T-helper 2 cell treated with Interferon-gamma antibody and Interleukin-4, amounts not matched to agents 5 μg/mL and 100 μg/mL, for 36 hours (primary cell): ENCODE measurements at places on chromosomes 7 and 10.

GRCh38 chr7:138455609-138456008 lies 4.5 kb upstream of the TRIM24 start:
- DNase-seq = no peak

DNA sequence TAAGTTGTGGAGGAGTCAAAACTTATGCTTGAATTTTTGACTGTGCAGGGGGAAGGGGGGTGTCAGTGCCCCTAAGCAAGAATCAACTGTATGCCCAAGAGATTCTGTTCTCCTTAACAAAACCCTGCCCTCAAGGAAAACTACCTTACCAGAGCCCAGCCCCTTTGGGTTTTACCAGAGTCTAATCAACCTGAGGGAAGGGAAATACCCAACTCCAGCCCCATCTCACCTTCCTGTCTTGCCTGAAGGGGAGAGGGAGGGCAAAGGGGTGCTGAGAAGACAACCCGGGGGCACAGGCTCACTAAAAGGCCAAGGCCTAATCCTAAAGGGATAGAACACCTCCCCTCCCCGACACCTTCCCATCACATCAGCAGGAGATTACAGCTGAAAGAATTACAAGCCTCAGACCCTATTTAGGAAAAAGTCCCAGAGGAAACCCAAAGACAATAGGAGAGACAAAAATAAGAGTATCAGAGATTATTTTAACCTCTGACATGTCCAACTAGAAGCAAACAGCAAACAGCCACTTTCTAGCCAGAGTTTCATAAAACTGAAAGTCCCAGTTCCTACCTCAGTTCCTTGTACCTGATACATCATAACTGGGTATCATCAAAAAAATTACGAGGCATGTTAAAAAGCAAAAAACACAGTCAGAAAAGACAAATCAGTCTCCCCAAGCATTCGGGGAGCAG lies 26.8 kb upstream of the C7orf33 start:
- no peak for DNase-seq

DNA sequence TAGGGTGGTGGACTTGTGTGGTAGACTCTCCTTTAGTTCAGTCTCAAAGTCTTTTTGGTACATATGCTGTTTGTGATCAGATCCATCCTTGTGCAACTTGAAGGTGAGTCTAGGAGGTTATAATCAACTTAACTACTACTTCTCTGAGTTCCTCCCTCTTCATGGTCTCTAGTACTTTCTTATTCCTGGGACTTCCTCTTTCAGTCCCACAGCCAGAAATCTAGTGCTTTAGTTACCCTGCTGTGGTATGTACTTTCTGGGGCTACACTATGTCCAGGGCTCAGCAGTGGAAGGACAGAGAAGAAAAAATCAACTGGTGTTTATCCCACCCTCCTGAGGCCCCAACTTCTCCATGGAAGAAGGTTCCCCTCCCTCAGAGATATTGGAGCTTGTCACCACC lies 19.4 kb upstream of the ATAD1 start:
- DNase-seq = no peak

- no peak for DNase-seq
These were observed 53.3 kb upstream of the LOXL4 start for GRCh38 chr10:98321186-98321780.

DNA sequence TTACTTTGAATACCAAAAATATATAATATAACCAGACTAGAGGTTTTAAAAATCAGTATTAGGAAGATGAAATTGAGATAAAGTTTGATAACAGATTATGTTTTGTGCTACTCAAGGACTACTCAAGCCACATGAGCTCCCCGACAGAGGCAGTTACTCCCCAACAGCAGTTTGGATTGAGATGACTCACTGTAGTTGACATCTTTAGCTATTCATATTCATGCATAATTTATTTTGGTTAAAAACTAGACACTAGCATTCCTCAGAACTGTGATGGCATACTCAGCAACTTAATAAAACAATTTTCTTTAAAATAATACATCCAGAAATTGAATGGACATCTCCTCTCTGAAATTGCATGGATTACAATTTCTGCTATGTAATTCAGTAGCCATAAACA lies 19.6 kb downstream of the PCLO start:
- DNase-seq = no peak

DNA sequence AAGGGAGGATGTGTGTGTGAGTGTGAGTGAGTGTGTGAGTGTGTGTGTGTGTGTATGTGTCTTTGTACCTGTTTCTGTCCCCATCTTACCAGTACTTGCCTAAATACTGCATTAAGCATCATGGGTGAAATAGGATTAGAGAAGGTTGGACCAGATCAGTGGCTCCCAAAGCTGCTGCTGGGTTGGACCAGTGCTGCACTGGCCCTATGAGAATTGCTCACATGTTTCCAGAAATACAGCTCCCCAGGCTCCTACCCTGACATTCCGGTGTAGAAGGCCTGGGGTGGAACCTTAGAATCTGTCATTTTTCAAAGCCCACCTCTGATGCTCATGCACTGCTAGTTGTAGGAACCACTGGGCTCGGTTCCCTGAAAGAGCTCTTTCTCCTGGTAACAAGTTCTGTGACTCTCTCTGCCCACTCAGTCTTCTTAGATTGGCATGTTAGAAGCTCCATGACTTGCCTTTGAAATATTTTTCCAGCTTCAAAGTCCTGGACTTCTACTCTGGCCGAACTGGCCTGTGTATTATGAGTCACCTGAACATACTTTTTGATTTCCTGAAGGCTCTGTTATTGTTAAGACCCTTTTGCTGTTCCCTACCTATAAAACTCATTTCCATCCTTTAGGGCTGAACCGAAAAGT lies 224.7 kb downstream of the CUX1 start:
- DNase-seq = no peak

DNA sequence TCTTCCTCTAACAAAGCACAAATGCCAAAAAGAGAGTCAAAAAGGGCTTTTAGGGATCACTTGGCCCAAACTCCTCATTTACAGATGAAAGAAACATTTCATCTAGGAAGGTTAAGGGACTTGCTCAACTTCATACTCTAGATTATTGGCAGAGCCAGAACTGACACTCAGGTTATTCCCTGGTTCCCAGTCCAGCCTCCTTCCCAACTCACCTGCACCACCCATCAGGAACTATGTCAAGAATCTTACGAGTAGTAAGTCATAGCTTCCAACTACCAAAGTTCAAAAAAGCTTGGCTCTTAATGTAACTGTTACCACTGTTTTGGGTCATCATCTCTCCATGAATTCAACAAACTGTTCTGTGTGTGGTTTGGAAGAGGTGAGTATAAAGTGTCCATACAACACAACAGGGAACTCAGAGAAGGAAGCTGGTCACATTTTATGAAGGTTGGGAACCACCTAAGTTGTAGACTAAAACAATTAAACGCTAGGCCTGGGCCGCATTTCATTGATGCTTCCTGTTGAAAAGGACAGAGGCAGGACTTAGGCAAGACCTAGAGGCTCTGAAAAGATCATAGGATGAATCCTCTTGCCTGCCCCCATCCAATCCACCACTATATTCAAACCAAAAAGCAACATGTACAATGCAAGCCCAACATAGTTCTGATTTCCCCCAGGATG lies 9.1 kb downstream of the PIK3AP1 start:
- DNase-seq = no peak

DNA sequence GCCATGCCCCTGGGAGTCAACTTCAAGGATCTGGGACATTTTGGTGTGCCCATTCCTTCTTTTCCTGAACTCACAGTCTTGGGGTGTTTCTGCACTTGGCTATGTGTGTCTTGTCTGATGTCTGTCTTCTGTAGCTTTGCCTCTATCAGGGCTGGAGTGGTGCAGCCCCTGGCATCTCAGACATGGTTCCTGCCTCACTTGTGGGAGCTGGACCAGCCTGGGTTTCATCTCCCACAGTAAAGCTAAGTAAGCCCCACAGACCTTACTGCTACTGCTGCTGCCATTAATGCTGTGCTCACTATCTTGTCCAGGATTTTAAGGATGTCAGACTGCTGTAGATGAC lies 59.0 kb downstream of the ADCYAP1R1 start:
- no peak for DNase-seq

DNA sequence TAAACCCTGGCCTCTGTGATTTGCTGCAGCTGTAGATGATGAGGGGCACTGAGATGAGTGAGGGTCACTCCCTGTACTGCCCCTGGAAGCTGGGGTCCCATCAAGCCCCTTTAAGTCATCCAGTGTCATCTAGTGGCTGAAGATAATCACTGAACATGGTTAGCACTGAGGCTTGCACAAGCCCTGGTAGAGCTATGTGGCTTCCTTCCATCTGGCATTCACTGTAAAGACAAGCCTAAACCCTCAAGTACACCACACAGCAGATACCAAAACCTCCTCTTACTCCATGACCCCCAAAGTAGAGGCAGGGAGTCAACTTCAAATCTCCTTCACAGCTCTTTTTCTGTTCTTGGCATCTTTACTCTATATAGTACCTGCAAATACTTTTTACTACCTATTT lies 72.7 kb upstream of the MRLN start:
- DNase-seq = no peak

- no peak for DNase-seq
These were observed 54.0 kb downstream of the MTURN start for GRCh38 chr7:30188811-30189210.

GRCh38 chr10:69468751-69469089 lies 17.5 kb downstream of the TSPAN15 start:
- DNase-seq = no peak

DNA sequence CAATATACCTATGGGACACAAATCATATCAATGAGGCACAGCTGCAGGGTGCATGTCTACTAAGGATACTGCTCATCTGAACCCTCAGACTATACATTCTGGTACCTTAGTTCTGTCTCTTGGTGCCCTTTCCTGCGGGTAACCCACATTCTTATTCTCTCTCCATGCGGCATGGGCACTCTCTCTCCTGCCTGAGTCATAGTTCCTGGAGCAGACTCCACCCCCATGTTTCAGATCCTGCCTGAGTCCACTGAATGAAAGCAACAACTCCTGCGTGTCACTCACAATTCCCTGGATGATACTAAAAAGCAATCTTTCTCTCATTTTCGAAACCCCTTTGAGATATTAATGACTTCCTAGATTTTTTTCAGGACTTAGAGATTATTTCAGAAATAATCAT lies 653.1 kb upstream of the C7orf33 start:
- DNase-seq = no peak

DNA sequence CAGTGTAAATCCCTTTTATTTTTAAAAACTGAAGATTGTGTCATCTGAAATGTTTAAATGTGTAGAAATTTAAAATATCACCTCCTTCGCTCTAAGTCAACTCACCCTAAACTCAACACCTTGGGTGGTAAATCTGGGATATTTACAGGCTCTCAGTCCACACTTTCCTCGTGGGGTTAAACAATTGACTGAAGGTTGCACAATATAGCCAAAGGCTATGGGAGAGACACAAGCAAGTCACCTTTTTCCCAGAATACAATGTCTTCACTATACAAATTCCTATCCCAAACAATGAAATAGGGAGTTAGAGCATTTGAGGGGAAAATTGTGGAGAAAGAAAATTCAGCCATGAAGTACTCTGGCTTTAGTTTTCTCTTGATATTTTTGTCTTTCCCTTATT lies 32.7 kb upstream of the MAT1A start:
- DNase-seq = no peak

DNA sequence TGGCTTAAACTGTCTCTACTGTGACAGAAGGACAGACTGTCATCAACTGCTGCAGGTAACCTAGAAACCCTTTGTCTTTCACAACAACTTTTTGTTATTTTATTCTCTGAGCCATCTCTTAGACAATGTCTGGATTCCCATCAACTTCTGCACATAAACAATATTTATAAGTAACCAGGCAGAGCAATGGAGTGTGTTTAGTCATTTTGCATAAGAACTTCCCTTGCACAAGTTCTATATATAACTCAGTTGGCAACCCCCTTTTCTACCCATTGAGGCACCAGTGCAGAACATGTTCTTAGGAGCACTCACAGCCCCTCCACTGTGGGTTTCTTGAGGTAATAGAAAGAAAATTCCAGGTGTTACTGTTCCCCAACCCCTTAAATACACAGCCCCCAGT lies 65.0 kb upstream of the IL6 start:
- no peak for DNase-seq

- DNase-seq = peak; percentile 23
These were observed 274.9 kb upstream of the GALNT17 start for GRCh38 chr7:70856901-70857630.

DNA sequence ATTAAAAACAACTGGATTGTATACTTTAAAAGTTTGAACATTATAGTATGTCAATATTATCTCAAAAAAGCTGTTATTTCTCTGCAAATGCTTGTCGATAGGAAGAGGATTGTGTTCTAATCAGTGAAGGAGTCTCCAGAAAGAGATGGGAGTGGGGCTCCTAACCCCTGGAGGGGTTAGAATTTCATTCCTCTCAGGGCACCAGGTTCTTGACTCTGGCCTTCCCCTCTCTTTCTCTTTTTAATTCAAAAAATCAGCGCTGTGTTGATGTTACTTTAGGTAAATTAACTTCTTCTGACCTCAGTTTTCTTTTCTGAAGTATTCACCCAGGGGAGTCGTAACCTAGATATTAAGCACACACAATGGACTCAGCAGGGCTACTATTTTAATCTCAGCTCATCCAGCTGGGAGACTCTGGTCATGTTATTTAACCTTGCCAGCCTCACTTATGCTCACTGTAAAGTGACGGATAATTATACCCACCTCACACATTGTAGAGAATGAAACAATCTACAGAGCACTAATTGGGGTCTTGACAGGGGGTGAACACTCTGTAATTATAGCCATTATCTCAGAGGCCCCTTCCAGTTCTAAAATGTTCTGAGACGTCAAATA lies 59.4 kb downstream of the GCC1 start:
- no peak for DNase-seq

- DNase-seq = no peak
These were observed 115.8 kb upstream of the CARD11 start for GRCh38 chr7:3159445-3159844.

DNA sequence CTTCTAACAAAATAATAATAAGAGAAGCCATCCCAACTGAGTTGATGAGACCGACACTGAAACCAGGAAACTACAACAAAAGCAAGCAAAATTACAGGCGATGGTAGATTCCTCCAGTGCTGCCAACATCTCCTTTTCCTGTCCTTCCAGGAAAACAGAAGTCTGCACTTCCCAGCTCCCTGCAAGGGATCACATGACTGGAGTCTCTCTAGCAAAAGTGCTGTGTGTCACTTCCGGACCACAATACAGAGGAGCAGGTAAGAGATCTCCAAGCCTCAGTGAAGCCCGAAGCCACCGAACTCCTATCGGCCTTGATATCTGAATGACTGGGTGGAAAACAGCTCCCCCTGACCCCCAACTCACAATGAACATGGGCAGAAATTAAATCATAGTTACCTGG lies 63.2 kb downstream of the SMURF1 start:
- DNase-seq = no peak
